ENCODE measurements at places on chromosomes 1 and 21. TPM values are rescaled to one million over a fixed set of nuclear protein-coding genes. Genes with fewer than 3 reads are reported as not detected.
A peak's percentile ranks its signal among the peaks of the same experiment; 100 is the strongest.

GRCh38 chr1:17397910-17398695, 26.1 kb downstream of the PADI6 start:
- DNase-seq = no peak

GRCh38 chr1:69433073-69433472, 134.6 kb upstream of the LRRC7 start:
- no peak for DNase-seq

DNA sequence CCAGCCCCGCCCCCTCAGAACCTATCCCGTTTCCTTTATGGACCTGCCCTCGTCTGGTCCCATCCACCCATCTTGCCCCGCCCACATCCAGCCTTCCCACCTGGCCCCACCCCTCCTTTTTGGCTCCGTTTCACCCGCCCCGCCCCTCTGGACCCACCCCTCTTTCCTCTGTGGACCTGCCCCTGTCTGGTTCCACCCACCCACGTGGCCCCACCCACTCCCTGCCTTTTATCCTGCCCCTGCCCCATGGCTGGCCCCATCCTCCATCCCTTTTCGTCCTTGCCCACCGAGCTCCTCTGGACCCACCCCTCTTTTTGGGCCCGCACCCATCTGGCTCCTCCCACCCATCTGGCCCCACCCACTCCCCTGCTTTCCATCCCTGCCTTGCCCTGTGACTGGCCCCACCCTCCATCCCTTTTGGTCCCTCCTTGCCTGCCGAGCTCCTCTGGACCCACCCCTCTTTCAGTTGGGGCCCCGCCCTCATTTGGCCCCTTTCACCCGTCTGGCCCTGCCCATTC, 177.3 kb downstream of the CAMTA1 start:
- peak; percentile 78 for DNase-seq

DNA sequence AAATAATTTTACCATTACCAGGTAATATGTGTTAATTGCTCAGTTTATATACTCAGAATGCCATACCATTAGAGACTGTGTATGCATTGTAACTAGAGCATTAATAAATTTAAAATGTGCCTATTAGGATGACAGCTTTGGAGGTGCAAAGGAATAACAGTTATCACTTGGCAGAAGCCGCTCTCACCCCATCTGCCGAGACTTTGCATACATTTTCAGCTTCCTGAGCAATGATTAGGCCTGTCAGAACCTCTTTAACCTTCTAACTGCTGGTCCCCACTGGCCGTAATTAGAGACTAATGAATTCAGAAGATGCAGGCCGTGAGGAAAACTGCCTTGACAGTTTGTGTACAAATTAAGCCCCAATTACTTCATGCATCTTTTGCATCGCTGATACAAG, 158.0 kb upstream of the PROX1 start:
- no peak for DNase-seq

Gene GPR52
- 4.3 TPM for total RNA-seq

Gene CNKSR1
- total RNA-seq = 1.5 TPM

Gene AADACL4
- total RNA-seq = not detected

DNA sequence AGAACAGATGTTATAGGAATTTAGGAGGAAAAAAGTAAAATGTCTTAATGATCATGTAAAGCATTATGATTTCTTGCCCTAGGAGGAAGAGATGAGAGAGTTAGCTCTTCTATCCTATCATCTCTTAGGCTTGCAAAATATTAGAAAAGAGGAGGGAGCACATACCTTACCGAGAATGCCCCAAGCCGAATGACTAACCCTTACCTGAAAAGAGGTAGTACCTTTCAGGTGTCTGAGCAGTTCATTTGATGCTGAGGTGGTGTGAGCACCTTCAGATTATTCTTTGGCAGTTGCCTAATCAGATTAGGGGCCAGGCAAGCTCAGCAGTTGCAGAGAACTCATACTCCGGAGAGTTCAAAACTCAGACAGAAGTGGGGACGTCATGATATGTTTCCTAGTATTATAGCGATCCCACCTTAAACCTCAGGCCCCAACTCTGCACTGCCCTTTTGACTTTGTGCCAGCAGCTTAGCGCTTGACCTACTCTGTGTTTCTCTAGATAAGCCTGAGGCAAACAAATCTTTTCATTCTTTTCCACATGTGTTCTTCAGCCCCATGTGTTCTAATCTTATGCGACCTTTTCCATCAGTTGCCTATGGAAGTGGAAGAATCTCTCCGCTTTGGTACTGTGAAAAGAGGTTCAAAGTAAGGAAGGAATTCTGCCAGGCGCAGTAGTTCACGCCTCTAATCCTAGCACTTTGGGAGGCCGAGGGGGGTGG, 52.5 kb downstream of the ATP2B4 start:
- no peak for DNase-seq

- DNase-seq = peak; percentile 61
Measured at GRCh38 chr1:86913399-86913895, 479 bp downstream of the SELENOF start.

Gene ABCD3
- total RNA-seq = 21.2 TPM

Gene LCA5L
- not detected for total RNA-seq

Gene IER5
- 50.4 TPM for total RNA-seq

GRCh38 chr1:231264642-231265041, 23.6 kb downstream of the GNPAT start:
- DNase-seq = no peak

GRCh38 chr1:230866171-230867070, 1.9 kb downstream of the C1orf198 start:
- DNase-seq = no peak

Gene TMPRSS15
- total RNA-seq = not detected

- DNase-seq = no peak
Measured at GRCh38 chr1:6123083-6123482, 57.0 kb downstream of the CHD5 start.

Gene GBP7
- total RNA-seq = 0.18 TPM

- no peak for DNase-seq
Measured at GRCh38 chr1:119099775-119100174, 40.7 kb downstream of the WARS2 start.

- DNase-seq = no peak
Measured at GRCh38 chr1:112589766-112590165, 29.2 kb downstream of the ST7L start.

DNA sequence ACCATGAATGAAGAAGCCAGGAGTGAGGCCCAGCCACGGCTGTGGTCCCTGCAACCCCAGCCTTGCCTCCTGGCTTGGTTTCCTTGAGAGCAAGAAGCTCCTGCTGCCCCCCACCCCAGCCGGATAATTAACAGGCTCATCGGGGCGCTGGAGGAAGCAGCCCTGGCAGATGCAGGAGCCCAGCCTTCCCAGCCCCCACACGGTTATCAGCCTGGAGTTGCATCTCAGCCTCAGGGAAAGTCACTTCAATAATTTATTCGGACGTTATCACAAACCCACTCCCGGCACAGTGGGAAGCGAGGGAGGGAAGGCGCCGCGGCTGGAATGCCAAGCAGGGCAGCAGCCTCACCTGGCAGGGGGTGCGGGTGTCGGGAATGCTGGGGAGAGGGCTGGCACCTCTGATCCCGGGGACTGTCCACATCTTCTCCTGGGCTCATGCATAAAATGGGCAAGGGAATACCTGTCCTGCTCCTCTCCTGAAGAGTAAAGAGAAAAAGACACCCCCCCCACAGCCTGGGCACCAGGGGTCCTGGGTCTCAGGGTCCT, 43.3 kb upstream of the LRP8 start:
- DNase-seq = no peak

DNA sequence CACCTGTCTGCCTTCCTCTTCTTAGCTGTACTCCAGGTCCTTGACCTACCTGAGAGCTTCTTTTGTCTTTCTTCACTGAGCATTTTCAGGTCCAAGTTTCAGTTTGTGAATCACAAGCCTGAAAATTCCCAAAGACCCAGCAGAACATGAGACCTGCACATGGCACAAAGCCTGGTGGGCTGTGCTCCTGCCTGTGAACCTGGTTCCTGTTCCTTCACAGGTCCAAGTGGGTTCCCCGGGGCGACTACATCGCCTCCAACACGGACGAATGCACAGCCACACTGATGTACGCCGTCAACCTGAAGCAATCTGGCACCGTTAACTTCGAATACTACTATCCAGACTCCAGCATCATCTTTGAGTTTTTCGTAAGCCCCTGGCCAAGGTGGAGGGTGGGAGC, 42.1 kb upstream of the SARS1 start:
- DNase-seq = no peak

Gene IL12RB2
- total RNA-seq = 23.8 TPM

Gene COL11A1
- total RNA-seq = not detected

- DNase-seq = no peak
Measured at GRCh38 chr1:220077887-220078286, 11.7 kb downstream of the BPNT1 start.
